Inflammatory macrophage treated with lipopolysaccharide for 4 hours (primary cell): ENCODE measurements at places on chromosomes 12 and 14.

GRCh38 chr14:105616802-105617192, 90.4 kb downstream of the TMEM121 start:
- no peak for DNase-seq

- no peak for DNase-seq
Observed at GRCh38 chr14:59677771-59678231, 101.2 kb upstream of the CCDC175 start.

DNA sequence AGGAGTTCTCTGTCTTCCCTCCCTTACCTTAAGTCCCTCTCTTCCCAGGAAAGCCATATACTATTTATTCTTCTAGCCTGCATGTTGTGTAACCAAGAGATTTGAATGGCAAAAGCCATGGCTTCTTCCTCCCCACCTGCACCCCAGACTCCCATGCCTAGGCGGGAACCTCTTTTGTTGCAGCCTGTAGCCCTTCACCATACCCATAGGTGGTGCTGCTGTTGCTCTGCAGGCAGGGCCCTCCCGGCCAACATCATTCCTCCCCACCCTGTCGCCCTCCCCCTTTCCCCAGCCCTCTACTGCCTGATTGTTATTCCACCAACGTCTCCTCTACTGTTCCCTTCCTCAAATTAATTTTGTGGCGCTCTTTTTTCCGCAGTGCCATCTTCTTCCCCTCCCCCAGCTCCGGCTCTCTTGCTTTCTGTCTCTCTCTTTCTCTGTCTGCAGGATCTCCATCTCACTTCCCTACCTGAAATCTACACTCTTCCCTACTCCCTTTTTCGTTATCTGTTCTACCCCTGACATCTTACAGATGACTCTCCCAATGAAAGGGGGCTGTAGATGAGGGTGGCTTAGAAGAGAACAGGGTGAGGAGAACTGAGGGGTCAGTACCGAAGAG, 13.8 kb downstream of the NGDN start:
- DNase-seq = no peak

- DNase-seq = no peak
Observed at GRCh38 chr12:64706857-64707256, 52.3 kb downstream of the GNS start.

GRCh38 chr12:4006743-4007142, 133.5 kb upstream of the PARP11 start:
- DNase-seq = no peak

- DNase-seq = no peak
Observed at GRCh38 chr14:102341566-102341965, 21.1 kb downstream of the CINP start.

GRCh38 chr12:18953505-18953904, 176.0 kb upstream of the PLEKHA5 start:
- DNase-seq = no peak

GRCh38 chr12:127652281-127652680, 614.7 kb upstream of the TMEM132C start:
- DNase-seq = no peak

- DNase-seq = no peak
Observed at GRCh38 chr14:59343585-59343984, 121.6 kb downstream of the GPR135 start.

GRCh38 chr12:53625373-53625945, 723 bp downstream of the ATF7 start:
- no peak for DNase-seq

DNA sequence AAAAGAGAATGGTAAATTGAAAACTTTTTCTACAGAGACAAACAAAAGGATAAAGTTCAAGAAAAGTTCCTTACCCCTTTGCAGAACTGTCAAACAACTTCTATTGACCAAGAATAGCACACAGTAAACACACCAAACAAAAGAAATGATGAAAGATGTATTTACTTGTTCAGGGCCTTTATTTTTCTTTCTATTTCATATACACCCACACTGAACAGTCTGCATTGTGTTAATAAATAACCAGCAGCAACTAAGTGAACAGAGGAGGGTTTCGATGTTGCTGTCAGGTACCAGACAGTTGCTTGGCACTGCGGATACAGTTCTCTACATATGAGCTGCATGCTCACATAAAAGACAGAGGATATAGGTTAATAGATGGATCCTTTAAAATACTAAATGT, 122.1 kb downstream of the SOX5 start:
- no peak for DNase-seq
